Retina (tissue), 1 donor: ENCODE measurements at places on chromosomes 16 and 17.

- DNase-seq = no peak
Observed at GRCh38 chr16:64858076-64858475, 263.8 kb downstream of the CDH11 start.

DNA sequence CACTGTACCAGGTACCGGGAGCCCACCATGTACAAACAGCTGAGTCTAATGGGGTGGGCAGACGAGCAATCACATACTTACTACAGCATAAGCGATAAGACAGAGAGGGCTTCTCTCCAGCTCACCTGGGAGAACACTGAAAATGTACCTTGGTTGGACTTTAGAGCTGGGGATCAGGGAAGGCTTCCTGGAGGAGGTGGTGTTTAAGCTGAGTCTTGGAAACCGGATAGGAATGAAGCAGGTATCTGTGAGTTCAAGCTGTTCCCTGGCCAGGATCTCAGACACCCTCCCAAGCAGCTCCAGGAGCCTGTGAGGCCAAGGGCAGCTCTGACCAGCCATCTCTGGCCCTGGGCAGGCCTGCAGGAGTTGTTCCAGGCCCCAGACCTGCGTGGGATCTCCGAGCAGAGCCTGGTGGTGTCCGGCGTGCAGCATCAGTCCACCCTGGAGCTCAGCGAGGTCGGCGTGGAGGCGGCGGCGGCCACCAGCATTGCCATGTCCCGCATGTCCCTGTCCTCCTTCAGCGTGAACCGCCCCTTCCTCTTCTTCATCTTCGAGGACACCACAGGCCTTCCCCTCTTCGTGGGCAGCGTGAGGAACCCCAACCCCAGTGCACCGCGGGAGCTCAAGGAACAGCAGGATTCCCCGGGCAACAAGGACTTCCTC lies 8.0 kb upstream of the SERPINF1 start:
- DNase-seq = no peak

- no peak for DNase-seq
Observed at GRCh38 chr16:79468121-79468552, 132.4 kb downstream of the MAF start.

DNA sequence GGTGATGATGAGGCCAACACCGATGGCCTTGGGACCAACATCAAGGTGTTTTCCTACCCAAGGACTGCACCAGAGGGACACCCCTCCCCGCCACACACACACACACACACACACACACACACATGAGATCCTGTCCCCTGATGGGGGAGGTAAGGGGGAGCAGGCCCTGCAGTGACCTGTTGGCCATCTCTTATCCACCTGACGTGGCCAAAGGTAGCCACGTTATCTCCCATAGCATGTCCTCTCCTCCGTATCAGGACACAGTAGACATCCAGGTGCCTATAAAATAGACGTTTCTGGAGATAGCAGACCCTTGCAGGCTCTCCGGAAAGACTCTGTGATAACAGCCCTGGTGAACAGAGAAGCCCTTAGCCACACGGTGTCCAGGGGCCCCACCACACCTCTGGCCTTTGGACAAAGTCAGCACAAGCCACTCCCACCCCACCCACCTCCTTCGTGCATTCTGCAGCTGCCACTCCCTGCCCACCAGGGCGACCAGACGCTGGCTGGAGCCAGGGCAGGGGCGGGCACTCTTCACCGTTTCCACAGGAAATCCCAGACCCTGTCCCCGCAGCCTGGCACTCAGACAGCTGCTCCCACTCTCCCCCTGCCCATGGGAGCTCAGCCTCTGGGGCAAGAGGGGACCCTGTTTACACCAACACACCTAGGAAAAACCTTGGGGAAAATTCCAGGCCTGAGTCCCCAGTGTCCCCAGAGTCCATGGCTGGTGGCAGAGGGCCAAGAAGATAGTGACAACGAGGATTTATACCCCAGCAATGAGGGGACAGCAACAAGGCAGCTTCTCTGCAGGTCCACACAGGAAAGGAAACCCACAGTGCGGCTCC lies 15.4 kb upstream of the ENPP7 start:
- no peak for DNase-seq

DNA sequence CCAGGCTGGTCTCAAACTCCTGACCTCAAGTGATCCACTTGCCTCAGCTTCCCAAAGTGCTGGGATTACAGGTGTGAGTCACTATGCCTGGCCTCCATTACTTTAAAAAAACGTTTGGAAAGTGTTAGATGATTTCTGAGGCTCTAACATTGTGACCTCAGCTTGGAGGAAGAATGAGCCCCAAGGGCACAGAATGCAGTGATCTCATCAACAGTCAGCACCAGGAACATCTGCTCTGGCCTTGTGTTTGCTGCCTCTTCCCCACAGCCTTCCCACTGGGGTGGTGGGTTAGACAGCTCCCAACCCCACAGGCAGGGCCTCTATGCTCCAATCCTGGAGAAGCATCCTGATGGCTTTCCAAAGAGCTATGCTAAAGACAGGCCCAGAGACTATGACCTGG lies 37.7 kb upstream of the SREBF1 start:
- DNase-seq = no peak

GRCh38 chr17:81127526-81128177 lies 37.7 kb upstream of the PVALEF start:
- no peak for DNase-seq

GRCh38 chr16:24524855-24525677 lies 14.3 kb upstream of the RBBP6 start:
- no peak for DNase-seq

DNA sequence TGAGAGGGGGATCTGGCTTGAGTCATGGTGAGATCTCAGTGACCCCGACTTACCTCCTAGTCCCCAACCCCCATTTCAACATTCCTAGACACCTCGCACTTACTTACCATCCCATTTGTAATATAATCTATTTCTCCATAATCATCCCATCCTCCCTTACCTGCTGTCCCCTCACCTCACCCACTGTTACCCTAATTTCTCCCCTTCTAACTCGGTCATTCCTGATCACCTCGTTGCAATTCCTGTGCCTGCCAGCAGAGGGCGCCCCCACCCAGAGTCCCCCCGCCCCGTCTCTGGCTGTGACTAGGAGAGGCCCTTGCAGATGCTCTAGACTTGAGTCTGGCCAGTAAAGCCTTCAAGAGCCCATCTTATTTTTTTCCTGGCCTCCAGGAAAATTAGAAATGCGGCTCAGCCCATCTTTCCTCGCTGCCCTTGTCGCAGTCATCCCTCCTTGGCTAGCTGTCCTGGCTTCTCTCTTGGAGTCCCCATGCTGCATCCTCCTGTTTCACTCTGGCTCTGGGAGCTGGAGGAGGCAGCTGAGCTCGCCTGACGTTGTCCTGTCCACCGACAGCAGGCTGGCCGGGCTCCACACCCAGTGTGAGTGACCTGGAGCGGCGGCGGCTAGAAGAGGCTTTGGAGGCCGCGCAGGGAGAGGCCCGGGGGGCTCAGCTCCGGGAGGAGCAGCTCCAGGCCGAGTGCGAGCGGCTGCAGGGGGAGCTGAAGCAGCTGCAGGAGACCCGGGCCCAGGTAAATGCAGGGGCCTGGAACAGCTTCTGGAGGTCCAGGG lies 5.0 kb downstream of the TBKBP1 start:
- DNase-seq = peak; percentile 76

GRCh38 chr16:10961231-10961630 lies 16.9 kb downstream of the CLEC16A start:
- DNase-seq = no peak

GRCh38 chr17:45190503-45191255 lies 29.0 kb downstream of the HEXIM2 start:
- peak; percentile 36 for DNase-seq

DNA sequence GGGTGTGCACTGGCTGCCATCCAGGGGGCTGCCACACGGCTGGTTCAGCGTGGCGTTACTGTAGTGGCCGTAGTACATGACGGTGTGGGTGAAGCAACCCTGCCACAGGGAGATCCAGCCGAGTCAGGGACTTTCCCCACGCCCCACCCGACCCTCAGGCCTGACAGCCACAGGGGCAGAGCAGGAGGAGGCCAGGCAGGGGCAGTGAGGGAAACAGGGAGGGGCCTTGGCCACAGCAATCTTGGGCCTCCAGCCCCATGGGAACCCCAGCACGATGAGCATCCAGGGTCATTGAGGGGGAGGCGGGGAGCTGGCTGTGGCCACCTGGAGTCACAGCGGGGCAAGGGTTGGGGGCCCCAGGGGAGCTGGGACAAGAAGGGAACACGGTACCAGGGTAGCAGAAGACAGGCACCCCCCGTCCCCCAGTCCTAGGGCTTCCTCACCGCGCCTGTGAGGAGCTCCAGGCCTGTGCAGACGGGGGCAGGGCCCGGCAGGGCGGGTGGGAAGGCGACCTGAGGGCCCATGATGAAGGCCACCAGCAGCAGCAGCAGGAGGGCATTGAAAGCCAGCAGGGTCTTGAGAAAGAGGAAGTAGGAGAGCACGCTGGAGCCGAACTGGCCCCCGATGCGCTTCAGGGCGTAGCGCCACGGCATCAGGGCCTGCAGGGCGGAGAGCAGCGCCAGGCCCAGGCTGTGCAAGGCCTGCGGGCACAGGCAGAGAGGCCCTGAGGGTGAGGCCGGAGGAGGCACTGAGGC lies 4.3 kb downstream of the TMC6 start:
- DNase-seq = no peak

- DNase-seq = no peak
Observed at GRCh38 chr16:12002447-12003006, 26.0 kb downstream of the SNX29 start.

- no peak for DNase-seq
Observed at GRCh38 chr17:55645361-55645760, 77.3 kb downstream of the TMEM100 start.

- DNase-seq = no peak
Observed at GRCh38 chr16:50800074-50800473, 58.2 kb downstream of the CYLD start.

DNA sequence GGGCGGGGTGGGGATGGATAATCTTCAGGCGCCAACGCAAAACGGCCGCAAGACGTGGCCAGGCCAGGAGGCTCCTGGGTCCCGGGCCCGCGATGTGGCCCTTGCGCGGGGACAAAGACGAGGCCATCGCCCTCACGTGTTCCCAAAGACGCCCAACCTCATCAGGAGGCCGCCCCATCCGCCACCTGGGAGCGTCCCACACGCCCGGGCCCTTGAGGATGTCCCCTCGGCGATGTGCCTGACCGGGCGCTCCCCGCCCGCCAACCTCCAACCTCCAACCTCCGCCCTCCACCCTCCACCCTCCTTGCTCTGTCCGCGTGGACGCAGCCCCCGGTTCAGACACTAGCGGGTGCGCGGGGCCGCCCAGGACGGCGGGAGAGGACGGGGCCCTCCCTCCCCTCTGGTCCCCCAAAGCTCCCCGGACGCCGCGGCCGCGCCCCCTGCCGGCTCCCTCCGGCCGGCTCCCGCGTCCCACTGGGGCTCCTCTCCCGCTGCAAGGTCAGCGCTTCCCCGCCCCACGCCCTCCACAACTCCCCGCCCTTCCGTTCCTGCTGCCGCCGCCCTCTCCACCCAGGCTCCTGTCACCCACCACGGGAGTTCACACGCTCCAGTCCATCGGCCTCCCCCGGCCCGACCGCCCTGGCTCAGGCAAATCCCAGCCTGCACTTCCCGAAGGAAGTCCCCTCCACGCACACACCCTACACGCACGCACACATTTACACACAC lies 250.8 kb upstream of the RPL38 start:
- peak; percentile 85 for DNase-seq

DNA sequence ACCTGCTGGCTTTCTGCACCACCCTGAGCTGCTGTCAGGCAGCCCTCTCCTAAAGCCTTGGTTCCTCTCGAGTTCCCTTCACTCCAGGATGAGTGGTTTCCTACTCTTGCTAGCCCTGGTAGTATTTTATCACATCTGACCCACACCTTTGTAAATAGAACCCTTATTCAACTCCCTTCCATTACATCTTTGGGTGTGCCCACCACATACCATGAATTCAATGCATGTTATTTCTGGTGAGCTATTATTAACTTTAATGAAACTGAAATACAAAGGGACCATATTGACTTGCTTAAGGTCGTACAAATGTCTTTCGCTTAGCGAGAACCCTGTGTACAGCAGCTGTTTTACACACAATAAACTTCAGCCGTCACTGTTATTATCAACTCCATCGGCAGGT lies 521.3 kb downstream of the GRIN2A start:
- no peak for DNase-seq

DNA sequence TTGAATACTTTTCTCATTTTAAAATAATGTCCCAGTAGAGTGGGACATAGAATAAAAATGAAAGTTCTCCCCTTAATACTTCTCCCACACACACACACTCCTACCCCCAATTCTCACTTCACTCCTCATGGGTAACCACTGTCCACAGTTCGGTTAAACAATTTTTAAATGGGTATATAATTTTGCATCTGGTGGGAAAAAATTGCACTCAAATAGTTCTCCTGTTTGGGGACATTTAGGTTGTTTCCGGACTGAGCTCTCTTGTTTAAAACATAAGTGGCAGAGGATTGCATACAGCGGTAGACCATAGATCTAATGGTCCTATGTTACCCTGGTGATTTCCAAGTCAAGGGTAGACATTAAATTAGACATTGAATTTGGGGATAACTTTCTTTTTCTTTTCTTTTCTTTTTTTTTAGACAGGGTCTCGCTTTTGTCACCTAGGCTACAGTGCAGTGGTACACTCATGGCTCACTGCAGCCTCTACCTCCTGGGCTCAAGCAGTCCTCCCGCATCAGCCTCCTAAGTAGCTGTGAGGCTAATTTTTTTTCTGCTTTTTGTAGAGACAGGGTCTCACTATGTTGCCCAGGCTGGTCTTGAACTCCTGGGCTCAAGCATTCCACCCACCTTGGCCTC lies 138.3 kb downstream of the SOCS1 start:
- no peak for DNase-seq

DNA sequence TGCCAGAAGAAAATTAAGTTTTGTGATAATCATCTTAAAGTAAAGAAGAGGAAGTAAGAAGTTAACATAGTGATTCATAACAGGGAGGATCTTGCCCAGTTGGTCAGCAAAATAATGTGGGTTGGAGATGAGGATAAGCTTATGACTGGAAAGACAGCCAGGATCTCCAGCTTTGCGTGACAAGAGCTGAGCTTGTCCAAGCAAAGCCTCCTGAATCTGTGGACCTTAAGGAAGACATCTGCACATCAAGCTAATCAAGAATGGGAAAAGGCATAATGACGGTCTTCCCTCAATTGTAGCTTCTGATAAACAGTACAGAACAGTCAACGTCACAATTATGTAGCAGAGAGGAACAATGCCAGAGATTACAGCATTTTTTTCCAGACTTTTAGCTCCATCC lies 744.7 kb upstream of the GOT2 start:
- no peak for DNase-seq

DNA sequence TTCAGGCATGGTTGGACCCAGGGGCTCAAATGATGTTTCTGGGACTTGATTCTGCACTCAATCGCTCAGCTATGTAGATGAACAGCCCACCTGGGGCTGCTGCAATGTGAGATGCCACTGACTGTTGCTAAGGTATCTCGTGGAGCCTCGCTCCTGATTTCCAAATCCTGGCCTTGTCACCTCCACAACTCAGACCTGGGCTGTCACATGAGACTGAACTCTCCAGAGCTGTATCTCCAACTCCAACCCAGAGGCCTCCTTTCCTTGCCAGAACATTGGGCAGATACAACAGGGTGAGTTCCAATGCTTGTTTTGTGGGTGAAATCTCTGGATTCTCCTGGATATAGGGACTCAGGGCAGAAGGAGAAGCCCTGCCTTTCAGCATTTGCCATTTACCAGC lies 79.5 kb downstream of the GNAO1 start:
- DNase-seq = no peak
